ENCODE measurements at places on chromosomes 13 and 19. TPM values are rescaled to one million over a fixed set of nuclear protein-coding genes. Genes with fewer than 3 reads are reported as not detected.

- no peak for DNase-seq
- no peak overlapping the region for H3K27ac ChIP-seq
- no peaks in the 10 kb centered on the region for H3K36me3 ChIP-seq
- peaks cover 26% of the 10 kb centered on the region for H3K4me1 ChIP-seq
- no peaks in the 10 kb centered on the region for H3K27me3 ChIP-seq
Measured at GRCh38 chr13:80215368-80215767, 125.6 kb downstream of the SPRY2 start.

- no peak overlapping the region for H3K27ac ChIP-seq
- H3K27me3 ChIP-seq: no peaks in the 10 kb centered on the region
- no peak for DNase-seq
- no peaks in the 10 kb centered on the region for H3K36me3 ChIP-seq
Measured at GRCh38 chr13:22055259-22055658, 384.4 kb downstream of the FGF9 start.

DNA sequence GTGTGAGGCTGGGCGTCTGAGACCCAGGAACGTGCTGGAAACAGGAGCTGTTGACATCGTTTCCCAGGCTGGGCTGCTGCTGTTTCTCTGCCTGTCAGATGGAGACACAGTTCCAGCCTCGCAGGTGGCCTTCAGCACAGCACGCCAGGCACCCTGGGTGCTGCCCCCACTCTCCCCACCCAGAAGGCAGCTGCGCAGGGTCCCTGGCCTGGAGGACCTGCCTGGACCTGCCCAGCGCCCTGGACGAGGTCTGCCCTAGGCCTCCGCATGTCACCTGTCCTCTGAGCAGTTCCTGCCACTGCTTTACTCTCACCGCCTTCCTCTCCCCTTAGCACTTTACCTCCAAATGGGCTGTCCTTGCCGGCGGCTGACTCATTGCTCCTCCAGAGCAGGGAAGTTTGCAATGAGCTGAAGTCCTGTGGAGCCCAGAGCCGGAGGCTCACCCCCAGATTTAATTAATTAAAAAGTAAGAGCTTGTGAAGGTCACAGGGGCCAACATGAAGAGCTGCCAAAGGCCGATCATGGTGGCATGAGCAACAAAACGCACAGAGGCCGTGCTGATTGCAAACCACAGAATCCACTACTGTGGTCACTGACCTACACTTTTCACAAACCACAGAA is 32.2 kb downstream of the C13orf46 start:
- no peak for DNase-seq
- H3K27me3 ChIP-seq: no peaks in the 10 kb centered on the region
- H3K27ac ChIP-seq: no peak overlapping the region
- peaks cover 23% of the 10 kb centered on the region for H3K4me1 ChIP-seq
- no peaks in the 10 kb centered on the region for H3K36me3 ChIP-seq

DNA sequence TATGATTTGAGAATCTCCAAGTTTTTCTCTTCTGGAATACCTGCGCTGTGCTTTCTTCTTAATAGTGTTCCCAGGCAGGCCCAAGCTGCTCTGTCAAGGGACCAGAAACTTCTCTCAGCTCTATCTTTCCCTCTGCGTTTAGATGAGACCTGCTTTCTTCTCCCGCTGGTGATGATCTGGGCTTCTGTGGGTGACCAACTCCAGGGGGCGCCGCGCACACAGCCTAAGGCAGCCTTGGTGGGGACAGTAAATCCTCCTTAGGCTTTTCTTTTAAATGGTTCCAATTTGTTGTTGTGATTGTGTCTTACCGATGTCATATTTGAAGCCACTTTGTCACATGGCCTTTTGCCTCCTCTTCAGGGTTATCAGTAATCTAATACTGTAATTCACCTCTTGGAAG is 439.4 kb upstream of the KLF12 start:
- DNase-seq: no peak
- peaks cover 26% of the 10 kb centered on the region for H3K4me1 ChIP-seq
- no peaks in the 10 kb centered on the region for H3K27me3 ChIP-seq
- no peak overlapping the region for H3K4me3 ChIP-seq
- no peaks in the 10 kb centered on the region for H3K36me3 ChIP-seq
- no peak overlapping the region for H3K27ac ChIP-seq

GRCh38 chr13:44363631-44364344 is 9.8 kb upstream of the SERP2 start:
- no peaks in the 10 kb centered on the region for H3K27me3 ChIP-seq
- peaks cover 32% of the 10 kb centered on the region for H3K4me1 ChIP-seq
- no peak overlapping the region for H3K4me3 ChIP-seq
- DNase-seq: no peak
- H3K36me3 ChIP-seq: no peaks in the 10 kb centered on the region

- no peak overlapping the region for H3K27ac ChIP-seq
- H3K27me3 ChIP-seq: no peaks in the 10 kb centered on the region
- peaks cover 3% of the 10 kb centered on the region for H3K36me3 ChIP-seq
- no peak for DNase-seq
Measured at GRCh38 chr13:63501702-63502101, 2086.1 kb upstream of the PCDH20 start.

DNA sequence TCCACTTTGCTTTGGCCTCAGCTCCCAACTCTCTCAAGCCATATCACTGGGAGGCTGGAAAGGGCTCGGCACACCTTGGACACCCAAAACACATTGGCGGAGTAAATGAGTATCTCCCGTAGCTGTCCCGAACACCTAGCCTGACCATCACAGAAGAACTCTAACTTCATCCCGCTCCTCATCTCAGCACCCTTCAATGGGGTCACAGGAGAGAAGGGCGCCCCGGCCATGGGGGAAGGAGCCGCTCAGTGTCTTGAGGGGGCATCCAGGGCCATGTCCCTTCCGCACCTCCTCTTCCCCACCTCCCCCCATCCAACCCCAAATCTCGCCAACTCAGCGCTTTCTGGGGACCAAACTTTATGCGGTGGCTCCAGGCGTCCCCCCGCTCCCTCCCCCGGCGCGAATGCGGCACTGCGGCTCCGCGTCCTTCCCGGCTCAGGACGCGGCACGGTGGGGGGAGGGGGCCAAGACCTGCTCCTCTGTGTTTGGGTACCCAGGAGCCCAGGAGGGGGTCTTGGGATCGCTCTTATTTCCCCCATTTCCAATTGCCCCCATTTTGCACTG is 3.0 kb downstream of the KCNC3 start:
- H3K4me3 ChIP-seq: no peak overlapping the region
- H3K4me1 ChIP-seq: peaks cover 41% of the 10 kb centered on the region
- DNase-seq: no peak
- no peak overlapping the region for H3K27ac ChIP-seq

DNA sequence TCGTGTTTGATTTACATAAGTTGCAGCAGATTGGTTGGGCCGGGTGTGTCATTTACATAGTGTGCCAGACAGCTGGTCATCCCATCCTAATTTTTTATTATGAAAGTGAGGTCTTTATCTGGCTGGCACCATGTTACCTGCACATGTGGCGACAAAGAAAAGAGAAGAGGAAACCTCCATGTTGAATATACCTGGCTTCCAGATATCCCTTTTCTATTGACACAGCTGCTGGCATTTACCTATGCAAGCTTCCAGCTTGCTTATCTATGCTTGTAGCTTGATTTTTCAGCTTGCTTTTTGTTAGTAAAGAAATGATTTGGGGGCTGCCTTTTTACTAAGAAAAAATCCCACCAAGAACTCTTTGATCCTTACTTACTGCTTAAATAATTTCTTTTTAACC is 681.3 kb upstream of the SLITRK1 start:
- peaks cover 5% of the 10 kb centered on the region for H3K36me3 ChIP-seq
- no peaks in the 10 kb centered on the region for H3K4me1 ChIP-seq
- H3K27ac ChIP-seq: no peak overlapping the region
- H3K27me3 ChIP-seq: no peaks in the 10 kb centered on the region
- DNase-seq: no peak

ZNF724 gene
- total RNA-seq: 36.7 TPM

CIRBP gene
- total RNA-seq: 414 TPM

GJB2 gene
- not detected for total RNA-seq

DNA sequence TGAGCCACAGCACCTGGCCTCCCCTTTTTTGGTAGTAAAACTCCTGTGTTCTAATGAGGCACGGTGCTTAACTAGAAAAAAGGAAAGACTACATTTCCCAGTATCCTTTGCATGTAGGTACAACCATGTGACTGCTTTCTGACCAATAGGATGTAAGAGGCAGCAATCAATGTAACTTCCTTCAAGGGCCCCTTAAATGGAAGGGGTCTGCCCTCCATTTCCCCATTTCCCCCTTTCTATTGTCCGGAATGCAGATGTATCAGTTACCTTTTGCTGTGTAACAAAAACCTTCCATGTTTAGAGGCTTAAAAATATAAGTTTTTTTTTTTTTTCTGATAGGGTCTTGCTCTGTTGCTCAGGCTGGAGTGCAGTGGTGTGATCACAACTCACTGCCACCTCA is 2.2 kb downstream of the GPR32 start:
- H3K27ac ChIP-seq: no peak overlapping the region
- H3K4me3 ChIP-seq: no peak overlapping the region
- DNase-seq: no peak
- H3K36me3 ChIP-seq: no peaks in the 10 kb centered on the region

Data from neural crest cell (in vitro differentiated cells).